Epithelial cell of proximal tubule (primary cell): ENCODE measurements at places on chromosomes 6 and 20. TPM values are rescaled to one million over a fixed set of nuclear protein-coding genes. Genes with fewer than 3 reads are reported as not detected.

The SIRPB1 gene
- 0.46 and 8.0 TPM in 2 replicates for total RNA-seq

The EYS gene
- 0.06 and 0.07 TPM in 2 replicates for total RNA-seq

The SPATA25 gene
- total RNA-seq, result 0.87 TPM in 1 of 2 replicates, not detected in the other

The MAP7 gene
- 12.9 and 16.1 TPM in 2 replicates for total RNA-seq

The GSTA2 gene
- not detected in 2 replicates for total RNA-seq

The SMOC2 gene
- 0.35 TPM in 1 of 2 replicates, not detected in the other for total RNA-seq

The GJA1 gene
- total RNA-seq, result 165 and 170 TPM in 2 replicates

The KCNB1 gene
- total RNA-seq, result not detected in 2 replicates

DNA sequence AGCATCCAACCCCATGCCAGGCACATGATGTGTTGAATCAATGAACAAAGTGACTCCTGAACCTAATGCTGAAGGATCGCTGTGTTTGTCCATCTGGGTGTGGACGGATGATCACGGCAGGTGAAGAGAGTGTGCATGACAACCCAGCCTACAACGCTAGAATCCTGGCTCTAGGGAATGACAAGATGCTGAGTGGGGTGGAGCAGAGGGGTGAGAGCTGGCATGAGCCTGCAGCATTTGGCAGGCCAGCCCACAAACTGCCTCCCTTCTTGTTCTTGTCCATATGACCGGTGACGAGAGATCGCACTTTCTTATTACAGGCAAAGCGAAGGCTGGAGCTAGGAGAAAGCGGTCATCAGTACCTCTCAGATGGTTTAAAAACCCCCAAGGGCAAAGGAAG lies 54.7 kb upstream of the CDKAL1 start:
- no peak for DNase-seq

- DNase-seq, result no peak
These were observed 77.0 kb downstream of the PLCB1 start for GRCh38 chr20:8209061-8209460.

GRCh38 chr6:93575495-93576267 lies 156.3 kb upstream of the EPHA7 start:
- DNase-seq, result no peak

- no peak for DNase-seq
These were observed 976 bp upstream of the MATN4 start for GRCh38 chr20:45309075-45309474.

DNA sequence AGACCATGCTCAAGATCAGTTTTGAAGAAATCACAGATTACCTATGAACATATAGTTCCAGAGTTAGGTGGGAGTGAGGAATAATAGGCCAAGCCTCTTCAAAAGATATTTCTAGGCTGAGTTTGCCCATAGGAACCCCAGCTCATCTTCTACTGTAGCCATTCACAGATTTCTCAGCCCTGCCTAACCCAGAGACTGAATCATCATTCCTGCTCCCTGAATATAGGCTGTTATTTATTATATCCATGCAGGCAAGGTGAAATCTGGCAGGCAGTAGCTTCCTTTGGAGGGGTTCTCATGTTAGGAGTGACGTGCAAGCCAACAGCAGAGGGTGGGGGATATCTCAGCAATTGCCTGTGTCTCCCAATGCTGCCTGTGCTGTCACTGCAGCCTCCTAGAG lies 25.6 kb upstream of the ADGRF4 start:
- DNase-seq, result no peak

DNA sequence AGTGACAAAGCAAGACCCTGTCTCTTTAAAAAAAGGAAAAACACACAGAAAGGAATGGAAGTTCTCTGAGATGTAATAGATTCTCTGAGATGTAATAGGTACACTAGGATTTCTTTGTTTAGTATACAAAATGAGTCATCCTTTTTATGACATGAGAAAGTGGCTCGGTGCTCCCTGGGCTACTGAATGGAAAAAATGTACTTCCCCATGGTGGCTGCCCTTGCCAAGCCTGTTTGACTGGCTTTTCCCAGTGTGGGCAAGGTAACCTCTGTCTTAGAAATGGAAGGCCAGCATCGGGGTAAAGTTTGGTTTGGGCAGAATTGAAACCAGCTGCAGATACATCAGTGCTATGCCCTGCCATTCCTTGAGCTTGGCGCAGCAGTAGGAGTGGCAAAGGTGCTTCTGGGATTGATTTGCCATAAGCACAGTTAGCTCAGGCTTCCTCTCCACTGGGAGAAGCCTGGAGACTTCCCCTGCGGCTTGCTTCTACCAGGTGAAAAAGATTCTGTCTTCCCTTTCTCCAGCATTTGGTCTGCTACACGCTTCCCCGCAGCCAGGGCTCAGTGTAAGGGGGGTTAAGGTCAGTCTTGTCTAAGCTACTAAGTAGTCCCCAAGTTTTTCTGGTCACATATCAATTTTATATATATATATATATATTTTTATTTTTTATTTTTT lies 24.5 kb downstream of the ARFGEF2 start:
- no peak for DNase-seq

GRCh38 chr20:58169450-58169849 lies 59.0 kb downstream of the ANKRD60 start:
- DNase-seq, result no peak

- DNase-seq, result no peak
These were observed 120.0 kb upstream of the RREB1 start for GRCh38 chr6:6987749-6988148.

DNA sequence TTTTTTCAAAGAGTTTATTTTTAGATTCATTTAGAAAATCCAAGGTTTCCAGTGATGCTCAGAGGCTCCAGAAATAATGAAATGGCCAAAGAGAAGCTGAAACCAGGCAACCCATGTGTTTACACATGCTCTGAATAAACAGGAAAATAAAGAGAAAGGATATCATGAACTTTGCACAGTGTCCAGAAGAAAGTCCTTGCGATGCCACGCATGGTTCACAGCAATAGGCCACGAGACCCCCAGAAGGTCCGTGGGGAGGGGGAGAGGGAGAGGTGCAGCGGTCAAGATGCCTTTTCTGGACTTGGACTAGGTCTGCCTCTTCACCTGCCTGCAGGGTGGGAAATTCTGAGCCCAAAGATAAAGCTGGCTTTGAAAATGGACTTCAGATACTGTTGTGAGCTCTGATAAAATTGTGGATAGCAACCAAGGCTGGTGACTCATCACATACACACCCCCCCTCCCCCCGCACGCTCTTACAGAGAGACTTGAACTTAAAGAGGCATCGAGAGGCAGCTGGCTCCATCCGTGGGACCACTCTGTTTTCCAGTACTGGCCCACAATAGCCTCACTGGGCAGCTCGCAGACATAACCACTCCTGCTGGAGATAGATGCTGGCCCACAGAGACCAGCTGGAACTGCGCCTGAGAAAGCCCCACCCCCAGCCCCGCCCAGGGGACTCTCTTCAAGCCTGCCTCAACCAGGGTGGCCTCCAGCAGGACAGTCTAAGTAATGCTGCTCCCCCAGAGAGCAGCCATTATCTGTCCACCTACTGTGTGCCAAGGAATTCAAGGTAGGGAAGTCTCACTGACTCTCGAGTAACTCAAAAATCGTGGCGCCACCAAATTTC lies 21.2 kb upstream of the NFATC2 start:
- no peak for DNase-seq

DNA sequence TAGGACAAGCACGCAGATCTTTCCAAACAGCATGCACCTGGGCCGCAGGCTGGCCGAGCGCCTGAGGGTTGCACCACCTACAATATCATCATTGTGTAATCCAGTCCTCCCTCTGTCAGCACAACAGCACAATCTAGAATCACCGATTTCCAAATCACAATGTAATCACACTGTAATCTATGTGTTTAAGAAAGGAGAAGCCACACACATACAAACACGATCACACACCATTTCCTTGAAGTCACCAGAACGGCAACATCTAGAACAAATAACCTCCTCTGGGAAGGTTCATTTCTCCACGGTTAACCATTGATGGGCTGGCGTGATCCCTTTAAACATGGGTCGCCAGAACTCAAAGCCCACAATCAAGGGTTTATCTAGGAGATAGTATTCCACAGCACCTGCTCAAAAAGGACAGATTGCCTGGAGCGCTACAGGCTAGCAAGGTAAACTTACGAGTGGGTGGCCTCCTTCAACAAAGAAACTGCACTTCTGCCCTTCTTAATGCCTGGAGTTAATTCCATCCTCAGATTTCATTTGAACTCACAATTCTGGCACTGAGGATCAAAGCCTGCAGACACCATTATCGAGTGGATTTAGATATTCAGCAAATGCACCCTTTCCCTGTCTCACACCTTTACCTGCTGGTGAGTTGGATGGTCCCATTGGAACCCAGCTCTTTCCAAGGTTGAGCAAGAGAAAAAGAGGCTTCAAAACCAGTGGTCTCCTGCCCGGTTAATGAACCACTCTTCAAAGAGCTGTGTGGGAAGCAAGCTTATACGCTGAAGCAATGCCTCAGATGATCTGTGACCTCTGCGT lies 83.8 kb upstream of the FOXQ1 start:
- no peak for DNase-seq

GRCh38 chr20:47784599-47785310 lies 526 bp downstream of the SULF2 start:
- no peak for DNase-seq

- DNase-seq, result no peak
These were observed 587.5 kb downstream of the CD109 start for GRCh38 chr6:74283532-74283931.

DNA sequence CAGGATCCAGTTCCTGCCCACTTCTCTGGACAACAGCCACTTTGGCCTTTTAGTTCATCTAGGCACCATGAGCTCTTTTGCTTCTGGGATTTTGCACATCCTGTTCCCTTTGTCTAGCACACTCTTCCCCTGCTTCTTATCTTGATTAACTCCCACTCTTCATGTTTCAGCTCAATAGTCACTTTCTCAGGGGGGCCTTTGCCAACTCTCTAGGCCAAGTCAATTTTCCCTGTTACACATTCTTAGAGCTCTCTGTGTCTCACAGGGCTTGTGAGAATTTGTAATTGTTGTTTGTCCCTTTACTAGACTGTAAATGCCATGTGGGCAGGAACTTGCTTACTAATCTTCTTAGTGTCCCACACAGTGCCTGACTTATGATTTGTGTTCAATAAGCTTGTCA lies 58.1 kb upstream of the EPB41L1 start:
- DNase-seq, result no peak

DNA sequence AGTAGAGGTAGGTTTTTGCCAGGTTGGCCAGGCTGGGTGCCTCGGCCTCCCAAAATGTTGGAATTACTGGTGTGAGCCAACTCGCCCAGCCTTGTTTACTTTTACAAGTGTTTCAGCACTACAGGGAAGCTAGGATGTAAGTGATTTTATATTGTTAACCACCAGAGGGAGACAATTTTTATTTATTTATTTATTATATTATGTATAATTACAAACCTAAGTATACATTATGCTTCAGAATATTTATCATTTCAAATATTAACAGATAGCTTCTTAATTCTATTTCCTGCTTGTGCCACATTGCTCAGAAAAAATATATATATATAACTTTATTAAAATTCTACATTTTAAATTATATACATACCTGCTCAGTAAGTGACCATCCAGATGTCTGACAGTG lies 9.8 kb downstream of the MMUT start:
- DNase-seq, result no peak

DNA sequence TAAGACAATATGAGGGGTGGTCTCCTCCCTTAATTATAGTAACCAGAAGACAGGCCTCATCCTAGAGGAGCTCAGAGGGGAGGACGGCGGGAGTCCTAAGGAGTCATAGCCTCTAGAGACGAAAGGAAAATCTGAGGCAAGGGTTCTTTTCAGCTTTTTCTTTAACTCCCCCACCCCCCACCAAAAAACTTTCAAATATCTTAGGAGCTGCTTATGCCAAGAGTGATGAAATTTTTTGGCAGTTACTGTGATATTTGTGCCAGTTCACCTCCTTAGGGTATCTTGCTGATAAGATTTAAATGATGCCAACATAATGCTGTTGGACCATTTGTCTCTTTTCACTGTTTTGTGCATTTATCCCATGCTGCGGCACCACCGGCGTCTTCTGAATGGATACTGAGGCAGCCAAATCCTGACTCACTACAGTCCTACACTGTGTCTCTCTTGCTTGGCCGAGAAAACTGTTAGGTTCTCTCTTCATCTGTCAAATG lies 44.5 kb upstream of the DSE start:
- DNase-seq, result no peak

DNA sequence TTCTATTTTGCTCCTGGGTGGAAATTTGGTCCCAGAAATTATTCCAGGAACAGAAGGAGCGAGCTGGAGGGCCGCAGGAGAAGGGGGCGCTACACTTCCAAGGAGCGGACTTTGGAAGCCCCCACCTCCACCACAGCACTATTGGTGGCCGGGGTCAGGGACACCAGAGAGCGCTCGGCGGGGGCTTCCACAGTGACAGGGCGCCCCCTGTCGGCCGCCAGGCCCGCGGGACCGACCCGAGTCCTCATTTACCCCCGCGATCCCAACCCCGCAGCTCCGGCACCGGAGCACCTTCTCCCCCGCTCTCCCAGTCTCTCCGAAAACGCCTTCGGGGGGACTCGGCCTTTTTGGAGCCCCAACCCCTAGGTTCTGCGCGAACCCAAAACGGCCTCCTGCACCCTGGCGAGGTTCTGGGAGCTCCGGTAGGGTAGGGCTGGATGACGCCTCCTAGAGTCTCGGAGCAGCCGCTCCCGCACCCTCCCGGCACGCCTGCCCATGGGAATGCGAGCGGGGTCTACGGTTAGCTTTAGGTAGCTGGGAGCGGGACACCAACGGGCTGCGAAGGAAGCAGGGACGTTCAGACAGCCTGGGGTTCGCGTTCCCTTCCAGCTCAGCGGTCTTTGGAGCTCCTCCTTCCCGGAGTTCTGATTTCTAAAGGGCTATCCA lies 2.4 kb upstream of the FOXA2 start:
- DNase-seq, result no peak

DNA sequence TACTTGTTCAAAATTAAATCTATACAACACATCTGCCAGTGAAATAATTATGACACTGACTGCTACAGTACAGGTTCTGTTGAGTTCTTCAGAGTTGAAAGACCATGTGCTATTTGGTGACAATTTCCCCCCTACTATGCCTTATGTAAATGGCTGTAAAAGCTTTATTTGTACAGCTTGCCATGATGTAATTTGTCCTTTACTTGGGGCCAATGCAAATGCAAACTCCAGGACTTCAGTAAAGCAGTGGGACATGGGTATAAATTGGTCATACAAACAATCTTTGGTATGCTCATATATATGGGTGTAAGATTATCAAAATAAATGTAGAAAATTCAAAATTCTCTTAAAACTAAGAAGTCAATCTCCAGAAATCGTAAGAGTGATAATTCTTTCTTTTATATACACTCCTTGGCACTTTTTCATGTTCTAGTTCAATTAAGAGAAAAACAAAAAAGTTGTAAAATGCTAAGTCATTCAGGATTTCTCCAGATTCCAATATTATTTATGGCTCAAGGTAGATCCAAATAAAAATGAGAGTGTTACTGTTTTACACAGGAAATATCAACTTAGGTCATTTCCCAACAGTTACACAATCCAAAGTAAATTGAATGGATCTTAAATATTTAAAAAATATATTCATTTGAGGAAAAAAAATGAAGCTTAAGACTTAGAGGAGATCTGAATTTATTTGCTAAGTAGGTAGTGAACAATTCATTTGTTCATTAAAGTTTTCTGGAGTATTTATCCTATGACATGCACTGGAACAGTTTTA lies 1310.5 kb upstream of the CITED2 start:
- DNase-seq, result no peak
